ENCODE measurements at places on chromosomes 16 and 17.

DNA sequence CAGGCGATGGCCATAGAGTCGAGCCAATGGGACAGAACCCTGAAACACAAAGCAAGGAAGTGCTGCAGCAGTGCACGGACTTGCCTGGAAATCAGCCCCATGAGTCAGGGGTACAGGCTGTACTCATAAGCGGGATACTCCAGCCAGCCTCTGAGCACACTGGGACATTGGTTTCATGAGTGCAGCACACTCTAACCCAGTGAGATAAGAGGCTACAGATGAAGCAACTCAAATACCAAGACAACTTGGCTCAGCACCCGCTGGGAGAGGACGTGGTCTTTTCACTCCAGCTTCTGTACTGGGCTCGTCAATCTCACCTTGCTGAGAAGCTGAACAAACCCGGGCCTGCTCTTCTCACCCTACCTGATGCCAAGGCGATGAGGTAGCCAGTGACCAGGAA lies 98.2 kb downstream of the AXIN2 start:
- DNase-seq, result no peak

DNA sequence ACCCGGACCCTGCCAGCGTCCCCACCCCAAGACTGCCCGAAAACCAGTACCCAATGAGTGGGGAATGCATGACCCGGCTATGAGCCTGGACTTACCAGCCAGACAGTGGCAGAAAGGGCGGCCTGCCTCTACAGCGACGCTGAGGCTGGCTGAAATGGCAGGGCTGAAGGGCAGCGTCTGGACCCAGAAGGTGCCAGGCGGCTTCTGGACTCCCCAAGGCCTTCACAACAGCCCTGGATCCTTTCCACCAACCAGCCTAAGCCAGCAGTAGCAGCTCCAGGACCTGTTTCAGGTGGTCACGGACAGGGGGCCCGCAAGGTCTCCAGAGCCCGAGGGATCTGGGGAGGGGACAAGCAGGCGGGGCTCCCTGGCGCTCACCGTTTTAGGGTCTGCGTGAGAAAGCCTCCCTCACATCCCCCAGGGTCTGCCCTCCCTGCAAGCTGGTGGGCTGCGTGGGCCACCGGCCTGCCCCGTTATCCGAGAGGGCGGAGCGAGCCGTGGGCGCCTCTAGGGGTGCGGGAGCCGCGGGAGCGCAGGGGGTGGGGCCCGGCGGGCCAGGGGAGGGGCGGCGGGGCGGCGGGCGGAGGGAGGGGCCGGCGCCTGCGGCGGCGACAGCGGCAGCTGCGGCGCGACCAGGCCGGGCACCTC lies at the start of gene RIPOR1:
RIPOR1 (plus strand) TSS at position 608 of the 648 bp plus-strand sequence. CDS start 9,618 bp downstream, outside the sequence.
- no peak for DNase-seq

GRCh38 chr17:8326511-8327302 lies 12.9 kb upstream of the ODF4 start:
- DNase-seq, result no peak

DNA sequence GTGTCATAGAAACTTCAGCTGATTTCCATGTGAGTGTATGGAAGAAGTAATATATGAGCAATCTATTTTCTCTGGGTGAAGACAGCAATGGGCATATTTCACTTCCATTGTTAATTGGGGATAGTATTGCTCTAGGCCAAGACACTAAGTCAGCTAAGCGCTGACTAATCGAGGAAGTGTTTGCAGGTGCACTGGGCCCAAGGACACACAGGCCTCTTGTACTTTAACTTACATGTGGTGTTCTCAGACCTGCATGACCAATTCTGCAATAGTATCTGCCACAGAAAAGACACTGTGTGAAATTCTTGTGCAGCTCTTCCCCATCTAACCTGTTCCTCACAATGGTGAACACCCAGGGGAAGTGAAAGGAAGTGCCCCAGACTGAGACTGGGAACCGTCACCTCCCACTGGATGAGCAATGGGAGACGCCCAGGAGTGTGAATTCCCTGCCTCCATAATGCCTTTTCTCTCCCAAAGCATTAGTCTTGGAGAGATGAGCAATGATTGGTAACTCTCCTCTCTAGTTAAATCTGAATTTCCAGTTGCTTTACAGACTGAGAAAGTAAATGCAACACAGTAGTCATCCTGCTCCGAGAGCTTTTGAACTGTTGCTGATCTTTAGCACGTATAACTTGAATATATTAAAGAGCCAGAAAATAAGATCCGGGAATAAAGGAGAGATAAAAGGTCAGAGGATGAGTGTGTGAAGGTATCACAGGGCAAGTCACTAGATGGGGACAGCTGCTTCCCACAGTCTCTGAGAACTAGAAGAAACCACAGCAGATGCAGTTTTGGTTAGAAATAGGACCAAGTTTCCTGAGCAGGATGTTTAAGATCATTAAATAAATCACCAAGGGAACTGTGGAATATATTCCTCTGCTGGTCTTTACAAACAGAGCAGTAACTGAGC lies 82.6 kb downstream of the CDK5R1 start:
- no peak for DNase-seq

DNA sequence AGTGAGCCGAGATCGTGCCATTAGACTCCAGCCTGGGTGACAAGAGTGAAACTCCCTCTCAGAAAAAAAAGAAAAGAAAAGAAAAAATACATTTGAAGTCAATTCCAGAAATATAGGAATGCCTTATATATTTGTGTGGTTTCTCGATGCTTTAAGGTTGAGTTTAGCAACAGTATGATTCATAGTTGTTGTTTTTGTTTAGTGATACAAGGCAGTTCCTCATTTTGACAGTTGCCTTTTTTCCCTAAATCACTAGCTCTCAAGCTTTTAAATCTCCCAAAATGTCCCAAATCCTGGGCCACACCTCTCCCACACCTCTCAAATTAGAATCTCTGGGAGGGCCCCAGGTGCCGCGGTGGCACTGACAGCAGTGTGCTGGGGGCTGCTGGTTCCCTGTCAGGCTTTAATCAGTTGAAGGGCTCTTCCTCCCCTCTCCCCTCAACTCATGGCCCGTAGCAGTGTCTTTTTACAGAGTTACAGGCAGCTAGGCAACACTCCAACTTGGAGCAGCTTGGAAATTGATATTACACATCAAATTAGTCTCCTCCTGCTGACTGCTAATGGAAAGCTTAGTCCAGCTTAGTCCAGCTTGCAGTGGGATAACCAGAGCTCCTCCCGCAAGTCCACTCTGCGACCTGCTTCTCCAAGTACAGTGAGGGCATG lies 58.4 kb downstream of the EPN2 start:
- DNase-seq, result no peak

DNA sequence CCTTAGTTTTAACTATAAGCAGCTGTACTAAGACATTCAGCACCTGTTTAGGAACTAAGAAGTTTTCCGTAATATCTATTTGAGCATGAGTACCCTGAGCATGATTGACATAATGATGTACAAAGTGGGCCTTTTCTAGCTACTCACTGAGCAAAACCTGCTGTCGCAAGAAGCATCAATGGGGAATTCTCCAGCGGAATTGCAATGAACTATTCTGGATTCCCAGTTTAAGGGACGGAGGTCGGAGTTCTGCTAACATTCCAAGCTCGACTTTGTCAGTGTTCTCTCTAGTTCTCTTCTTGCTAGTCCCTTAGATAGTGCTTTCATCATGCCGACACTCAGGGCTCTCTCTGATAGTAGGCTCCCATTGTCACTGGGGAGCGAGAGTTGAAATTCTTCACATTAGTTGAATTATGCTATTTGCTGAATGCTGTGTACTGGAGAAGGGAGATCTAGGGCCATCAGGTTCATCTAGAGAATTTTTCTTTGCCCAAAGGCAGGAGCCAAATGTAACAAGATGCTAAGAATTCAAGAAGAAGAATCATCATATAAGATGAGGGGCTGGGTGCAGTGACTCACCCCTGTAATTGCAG lies 40.2 kb upstream of the MYH2 start:
- no peak for DNase-seq

DNA sequence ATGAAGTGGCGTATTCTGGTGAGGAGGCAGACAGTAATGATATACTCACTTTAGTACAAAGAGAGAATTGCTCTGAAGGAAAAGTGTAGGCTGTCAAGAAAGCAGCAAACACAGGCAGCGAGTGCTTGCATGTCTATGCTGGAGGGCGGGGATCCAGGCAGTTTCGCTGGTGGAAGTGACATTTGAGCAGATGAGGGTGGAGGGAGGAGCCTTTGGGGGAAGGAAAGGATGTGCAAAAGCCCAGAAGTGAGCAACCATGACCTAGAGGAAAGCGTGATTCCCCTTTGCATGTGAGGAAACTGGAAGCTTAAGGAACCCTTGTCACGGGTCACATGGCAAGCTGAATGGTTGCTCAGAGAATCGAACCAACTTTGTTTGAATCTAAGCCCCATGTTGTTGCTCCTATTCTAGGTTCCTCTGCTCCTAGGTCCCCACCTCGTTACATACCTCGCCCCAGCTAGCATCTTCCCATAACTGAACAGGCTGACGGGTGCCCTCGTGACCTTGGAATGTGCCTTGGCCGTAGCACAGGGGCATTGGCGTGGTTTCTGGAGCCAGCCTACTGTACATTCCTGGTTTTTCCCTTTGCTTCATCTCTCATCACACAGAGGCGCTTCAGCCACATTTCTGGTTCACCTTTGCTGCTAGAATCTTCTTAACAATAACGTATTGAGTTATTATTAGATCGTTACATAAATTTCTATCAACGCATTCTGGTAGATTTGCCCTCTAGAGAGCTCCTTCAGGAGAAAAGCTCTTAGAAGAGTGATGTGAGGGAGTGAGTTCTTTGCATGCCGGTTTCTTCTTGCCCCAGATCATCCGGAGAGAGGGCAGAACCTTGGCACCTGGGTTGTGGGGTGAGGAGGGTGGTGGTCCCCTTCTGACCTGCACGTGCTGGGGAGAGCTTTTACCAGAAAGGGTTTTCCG lies 191.8 kb downstream of the SNX29 start:
- DNase-seq, result no peak

DNA sequence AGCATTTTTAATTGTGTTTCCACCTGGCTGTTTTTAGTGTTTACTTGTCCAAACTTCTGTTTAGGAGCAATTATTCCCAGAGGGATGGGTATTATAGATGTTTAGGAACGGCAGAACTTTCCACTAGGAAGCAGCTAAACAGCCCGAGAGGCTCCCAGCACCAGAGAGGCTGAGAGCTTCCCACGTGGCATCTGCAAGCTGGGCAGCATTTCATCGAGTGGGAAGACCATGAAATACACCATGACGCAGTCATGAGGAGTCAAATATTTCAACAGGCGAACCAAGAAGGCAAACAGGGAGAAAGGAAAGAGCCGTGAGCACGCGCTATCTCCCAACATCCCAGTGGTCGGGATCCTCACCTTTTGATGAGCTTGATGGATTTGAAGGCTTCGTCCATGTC lies 24.1 kb downstream of the TMEM204 start:
- no peak for DNase-seq

GRCh38 chr17:8846768-8847211 lies 20.7 kb downstream of the PIK3R6 start:
- no peak for DNase-seq

- DNase-seq, result no peak
Observed at GRCh38 chr17:27954548-27955495, 61.7 kb upstream of the LYRM9 start.

DNA sequence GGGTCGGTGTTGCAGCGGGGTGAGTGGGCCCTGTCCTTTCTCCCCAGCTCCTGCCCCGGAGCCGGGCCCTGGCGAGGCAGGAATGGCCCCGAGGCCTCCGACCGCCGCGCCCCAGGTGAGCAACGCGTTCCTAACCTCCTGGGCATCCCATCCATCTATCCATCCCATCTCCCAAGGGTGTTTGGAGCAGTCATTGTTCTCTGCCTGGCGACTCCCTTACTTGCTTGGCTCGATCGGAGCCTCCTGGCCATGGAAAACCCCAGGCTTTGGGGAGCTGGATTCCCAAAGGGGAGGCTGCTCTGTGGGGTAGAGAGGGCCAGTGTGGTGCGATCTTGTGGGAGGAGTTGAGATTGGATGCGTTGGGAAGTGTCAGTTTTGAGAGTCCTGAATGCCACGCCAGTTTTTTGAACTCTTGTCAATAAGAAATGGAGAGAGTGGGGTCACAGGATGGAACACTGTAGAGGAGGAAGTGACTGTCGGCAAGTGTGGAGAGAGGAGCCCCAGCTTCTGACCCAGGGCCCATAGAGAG lies 684 bp downstream of the ZFP90 start:
- DNase-seq, result no peak

DNA sequence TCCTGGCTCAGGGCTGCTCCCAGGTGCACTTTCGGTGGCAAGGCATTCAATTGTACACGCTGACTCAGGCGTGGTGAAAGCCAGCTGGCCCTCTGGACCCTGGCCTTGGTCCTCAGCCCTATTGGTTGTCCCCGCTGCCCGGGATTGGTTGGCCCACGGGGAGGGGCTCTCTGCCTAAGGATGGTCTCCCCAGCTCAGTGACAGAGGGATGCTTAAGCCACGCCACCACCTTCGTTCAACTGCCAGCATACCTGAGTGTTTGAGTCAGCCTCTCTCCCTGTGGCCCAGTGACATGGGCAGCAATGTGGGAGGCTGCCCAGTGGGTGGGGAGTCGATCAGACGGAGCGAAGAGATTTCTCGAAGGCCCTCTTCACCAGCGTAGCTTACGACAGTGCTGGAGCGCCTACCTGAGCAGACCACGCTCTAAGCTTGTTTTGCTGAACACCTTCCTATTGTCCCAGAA lies 30.3 kb downstream of the IRF8 start:
- DNase-seq, result no peak

GRCh38 chr17:38900978-38901656 lies 24.3 kb upstream of the LASP1NB start:
- no peak for DNase-seq

DNA sequence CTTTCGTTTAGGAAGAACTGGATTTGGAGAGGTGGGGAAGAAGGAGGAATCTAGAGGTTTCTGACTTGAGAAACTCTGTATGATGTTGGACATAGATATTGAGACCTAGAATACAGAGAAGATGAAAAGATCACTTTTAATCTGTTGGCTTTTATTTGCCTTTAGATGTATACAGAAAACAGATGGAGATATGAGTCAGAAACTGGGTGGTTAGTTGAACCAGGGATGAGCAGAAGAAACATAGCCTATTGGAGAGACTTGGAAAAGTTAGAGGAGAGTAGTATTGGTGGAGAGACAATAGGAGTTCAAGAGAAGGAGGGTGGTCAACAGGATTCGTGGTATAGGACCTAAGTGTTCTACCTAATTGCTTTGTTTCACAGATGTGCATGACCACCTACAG lies 5.1 kb downstream of the PHAF1 start:
- no peak for DNase-seq

DNA sequence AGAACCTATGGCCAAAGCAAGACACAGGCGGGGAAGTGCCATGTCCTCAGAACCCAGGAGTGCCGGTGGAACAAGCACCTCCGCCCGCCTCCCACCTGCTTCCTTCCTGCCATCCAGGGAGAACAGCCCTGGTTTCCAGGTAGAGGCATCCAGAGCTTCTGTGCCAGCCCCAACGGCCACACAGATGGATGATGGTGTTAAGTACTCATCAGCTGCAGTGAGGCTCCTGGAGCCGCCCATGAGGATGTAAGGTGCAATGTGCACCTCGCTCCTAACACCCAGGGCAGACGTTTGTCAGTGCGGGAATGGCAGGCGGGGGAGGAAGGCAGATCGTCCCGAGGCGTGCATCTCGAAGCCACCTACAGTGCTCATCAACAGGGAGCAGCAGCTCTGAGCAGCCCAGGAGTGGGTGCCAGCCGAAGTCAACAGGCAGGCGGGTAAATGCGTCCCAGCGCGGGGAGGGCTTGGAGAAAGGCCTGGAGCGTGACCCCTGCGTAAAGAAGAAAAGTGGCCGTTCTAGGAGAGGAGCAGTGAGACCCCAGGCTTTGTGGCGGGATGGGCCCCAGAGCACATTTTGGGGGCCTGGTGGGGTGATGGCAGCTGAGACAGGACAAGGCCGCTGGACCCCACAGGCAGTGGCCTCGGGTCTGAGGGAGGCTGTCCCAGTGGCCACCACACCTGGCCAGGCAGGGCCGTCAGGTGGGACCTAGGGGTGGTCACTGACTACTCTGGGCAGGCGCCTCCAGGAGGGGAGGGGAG lies 46.1 kb upstream of the ACSF3 start:
- DNase-seq, result no peak
